CD4-positive, alpha-beta T cell treated with Interleukin-4 for 4 hours (primary cell): ENCODE measurements at places on chromosomes 4 and X.

DNA sequence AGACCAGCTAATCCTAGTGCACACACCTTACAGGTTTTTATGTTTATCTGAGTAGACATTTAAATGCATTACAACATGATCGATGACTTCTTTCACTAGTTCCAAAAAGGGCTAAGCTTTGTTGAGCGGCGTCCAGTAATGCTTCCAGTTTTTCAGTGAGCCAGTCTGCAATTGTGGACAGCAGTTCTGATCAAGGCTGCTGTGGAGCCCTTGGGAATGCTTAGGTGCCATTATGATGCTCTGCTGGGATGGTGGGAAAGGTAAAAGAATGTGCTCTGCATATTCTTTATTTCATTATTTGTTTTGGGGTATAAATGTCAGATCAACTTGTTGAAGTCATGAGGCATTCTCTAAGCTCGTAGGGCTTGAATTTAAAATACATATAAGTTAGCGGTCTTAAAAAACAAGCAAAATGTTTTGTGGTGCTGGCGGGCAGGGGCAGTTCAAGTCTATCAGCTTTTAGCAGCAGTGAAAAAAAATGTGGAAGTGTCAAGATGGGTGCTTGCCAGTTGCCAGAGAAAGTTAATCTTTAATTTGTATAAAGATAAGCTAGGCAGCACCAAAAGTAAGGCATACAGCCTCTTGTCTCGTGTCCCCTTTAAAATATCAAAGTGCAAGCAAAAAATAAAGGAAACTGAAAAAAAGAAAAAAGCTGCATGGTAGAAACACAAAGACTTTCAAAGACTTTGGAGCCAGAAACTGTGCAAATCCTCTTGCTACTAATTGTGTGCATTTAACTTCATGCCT lies 5.8 kb downstream of the MID1IP1 start:
- no peak for DNase-seq

DNA sequence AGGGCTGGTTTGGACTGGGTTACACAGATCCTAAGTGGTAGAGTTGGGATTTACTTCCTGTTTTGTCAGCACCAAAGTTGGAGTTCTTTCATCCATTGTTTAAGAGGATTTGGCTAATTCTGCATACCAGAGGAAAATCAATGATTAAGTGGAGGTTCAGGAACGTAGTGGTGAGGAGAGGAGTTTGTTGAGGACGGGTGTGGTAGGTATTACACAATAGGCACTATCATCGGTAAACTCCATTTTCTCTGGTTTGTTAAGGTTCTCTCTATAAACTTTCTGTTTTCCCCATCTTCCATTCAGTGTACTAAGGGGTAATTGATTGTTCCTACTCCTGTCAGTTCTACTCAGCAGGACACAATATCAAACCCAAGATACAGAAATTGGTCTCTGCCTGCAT lies 107.5 kb upstream of the VCX2 start:
- DNase-seq: no peak

DNA sequence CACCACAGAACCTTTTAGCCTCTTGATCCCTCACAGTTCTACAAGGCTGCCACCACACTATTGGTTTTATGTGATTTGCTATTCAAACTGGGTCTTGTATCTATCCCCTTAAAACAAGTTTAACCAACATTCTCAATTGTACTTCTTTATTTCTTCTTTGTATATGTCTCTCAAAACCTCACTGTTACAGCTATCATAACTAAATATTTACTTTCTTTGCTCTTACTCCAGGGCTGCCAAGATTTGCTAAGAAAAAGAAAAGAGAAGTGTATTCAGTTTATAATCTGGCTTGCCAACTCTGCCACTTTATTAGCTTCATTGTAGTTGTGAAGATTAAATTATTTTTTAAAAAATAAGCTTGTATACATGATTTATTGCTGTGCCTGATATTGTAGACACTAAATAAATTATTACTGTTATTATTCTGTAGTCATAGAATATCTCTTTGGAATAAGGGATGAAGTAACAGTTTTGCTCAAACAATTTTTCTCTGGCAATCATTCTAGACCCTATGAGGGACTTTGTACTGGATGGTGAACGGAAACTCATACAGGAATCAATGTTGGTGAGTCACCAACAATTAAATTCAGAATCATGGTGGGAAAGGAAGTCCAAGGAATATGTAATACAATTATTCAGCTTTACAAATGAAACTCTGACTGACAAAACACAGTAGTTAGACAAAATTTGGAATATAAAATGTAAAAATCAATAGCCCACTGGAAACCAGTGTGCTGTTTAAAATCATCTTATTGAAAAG lies 127.1 kb upstream of the DCAF8L1 start:
- DNase-seq: no peak

DNA sequence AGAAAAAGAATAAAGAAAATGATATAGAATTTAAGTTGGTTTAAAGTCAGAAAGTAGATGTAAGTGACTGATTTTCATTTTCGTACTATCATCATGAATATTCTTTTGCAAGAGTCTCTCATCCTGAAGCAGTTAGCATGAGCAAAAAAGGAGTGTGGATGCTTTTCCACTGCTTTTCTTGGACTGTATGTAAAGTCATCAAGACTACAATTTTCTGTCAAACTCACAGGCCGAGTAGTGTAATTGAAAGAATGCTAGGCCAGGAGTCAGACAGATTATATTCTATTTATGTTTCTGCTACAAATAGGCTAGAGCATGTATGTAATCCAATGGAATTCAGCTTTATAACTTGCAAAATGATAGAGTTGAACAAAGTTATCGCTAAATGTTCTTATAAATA lies 197.1 kb upstream of the SPOCK3 start:
- no peak for DNase-seq

GRCh38 chrX:13131396-13132137 lies 87.1 kb upstream of the FAM9C start:
- peak; percentile 29 for DNase-seq

DNA sequence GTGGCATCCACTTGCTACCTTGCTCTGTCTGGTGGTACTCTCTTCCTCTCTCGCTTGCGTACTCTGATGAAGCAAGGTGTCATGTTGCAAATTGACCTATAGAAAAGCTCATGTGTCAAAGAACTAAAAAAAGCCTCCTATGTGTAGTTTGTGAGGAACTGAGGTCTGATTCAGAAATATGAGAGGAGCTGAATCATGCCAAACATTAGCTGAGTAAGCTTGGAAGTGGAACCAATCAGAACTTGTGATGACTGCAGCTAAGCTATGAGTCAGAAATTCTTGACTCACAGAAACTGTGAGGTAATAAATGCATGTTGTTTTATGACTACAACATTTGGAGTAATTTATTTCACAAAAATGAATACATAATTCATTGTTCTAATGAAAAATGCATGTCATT lies 2138.8 kb downstream of the PCDH7 start:
- DNase-seq: no peak

DNA sequence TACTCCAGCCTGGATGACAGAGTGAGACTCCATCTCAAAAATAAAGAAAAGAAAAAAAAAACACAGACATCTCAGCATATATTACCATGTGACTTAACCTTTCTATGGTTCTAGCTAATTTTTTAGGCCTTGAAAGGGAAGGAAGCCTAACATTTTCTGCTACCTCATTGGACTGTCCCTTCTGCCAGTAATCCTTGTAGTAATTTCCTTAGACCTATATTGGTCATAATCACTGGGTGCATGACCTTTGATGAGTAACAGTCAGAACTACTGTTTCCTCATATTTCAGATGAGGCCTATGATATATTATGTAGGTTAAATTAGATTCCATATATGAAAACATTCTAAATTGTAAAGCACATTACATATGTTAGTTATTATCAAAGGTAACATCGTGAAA lies 9.6 kb downstream of the XIAP start:
- no peak for DNase-seq

- no peak for DNase-seq
Observed at GRCh38 chr4:83364312-83364711, 29.7 kb upstream of the HPSE start.

- DNase-seq: no peak
Observed at GRCh38 chr4:18389115-18389514, 367.6 kb upstream of the LCORL start.

- no peak for DNase-seq
Observed at GRCh38 chr4:173074501-173074946, 94.1 kb upstream of the GALNT7 start.

DNA sequence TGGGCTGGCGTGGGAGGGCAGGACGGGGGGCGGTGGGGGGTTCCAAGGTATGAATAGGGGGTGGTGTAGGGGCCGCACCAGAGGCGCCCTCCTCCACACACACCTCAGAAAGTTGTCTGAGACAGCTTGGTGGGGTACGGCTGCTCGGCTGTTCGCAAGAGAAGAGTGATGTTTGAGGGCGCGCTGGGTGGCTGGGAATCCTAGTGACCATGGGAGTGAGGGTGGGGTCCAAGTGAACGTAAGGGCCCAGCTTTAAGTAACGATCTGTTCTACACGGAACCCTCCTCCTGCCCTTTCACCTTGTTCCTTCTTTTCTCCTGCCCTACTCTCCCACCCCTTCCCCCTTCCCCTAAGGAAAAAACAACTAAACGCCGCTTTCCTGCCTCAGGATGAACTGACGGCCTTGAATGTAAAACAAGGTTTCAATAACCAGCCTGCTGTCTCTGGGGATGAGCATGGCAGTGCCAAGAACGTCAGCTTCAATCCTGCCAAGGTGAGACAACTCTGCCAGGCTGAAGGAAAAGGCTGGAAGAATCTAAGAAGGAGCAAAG lies 664 bp downstream of the MED12 start:
- DNase-seq: no peak

GRCh38 chr4:85708468-85708867 lies 233.5 kb downstream of the ARHGAP24 start:
- no peak for DNase-seq

- no peak for DNase-seq
Observed at GRCh38 chr4:78312989-78313753, 238.4 kb upstream of the ANXA3 start.

DNA sequence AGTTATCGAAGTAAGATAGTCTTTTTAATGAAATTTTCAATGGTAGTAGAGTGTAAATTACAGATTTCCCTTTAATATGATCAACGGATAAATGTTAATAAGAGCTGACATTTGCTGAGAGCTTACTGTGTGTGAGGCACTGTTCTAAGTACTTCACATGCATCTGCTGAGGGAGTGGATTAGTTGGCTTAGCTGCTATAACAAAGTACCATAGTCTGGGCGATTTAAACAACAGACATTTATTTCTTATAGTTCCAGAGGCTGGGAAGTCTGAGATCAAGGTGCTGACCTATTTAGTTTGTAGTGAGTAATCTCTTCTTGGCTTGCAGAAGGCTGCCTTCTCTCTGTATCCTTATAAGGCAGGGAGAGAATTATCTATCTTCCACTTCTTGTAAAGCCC lies 174.3 kb downstream of the CEP135 start:
- no peak for DNase-seq

- DNase-seq: no peak
Observed at GRCh38 chr4:121360495-121360894, 20.3 kb downstream of the QRFPR start.

DNA sequence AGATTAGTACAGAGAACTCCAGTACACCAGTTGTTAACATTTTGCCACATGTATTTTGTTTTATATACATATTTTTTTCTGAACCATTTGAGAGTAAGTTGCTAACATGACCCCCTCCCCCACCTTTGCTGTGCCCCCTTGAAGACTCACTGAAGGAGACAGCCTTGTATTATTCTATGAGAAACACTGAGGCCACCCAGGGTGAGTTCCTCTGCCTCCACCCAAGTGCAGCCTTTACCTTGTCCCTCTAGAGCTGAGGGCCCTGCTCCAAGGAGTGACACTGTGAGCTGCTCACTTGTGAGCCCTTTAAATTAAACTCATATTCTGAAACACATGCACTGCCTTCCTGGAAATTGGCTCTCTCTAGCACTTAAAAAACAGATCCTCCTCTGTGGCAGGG lies 21.1 kb downstream of the KIT start:
- DNase-seq: no peak

DNA sequence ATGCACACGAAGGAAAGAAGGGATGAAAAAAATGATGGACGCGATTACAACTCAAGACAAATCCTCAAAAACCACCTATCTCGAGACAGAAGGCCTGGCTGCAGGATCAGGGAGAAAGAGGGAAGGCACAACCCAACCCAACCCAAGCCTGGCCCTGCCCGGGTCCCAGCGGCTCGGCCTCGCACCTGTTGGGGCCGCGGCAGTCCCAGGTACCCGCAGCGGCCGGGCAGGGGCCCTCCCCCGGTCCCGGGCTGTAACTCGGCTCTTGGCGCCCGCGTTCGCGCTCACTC lies 464 bp downstream of the RASGEF1B start:
- no peak for DNase-seq

DNA sequence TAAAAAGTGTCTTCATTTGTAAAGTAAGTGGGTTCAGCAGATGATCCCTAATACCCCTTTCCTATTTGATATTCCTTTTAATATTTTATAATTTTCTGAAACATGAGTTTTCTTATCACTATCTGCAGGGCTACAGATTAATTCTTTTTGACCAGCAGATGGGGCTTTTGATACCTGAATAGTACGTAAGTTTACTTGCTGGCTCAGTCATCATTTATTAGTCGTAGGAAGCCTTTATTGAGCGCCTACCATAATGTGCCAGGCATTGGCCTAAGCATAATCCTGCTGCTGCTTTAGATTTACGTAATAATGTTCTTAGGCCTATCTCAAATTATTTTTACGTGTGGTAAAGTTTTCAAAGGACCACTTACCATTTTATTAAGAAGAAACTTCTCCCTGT lies 33.1 kb downstream of the OSTC start:
- DNase-seq: no peak

DNA sequence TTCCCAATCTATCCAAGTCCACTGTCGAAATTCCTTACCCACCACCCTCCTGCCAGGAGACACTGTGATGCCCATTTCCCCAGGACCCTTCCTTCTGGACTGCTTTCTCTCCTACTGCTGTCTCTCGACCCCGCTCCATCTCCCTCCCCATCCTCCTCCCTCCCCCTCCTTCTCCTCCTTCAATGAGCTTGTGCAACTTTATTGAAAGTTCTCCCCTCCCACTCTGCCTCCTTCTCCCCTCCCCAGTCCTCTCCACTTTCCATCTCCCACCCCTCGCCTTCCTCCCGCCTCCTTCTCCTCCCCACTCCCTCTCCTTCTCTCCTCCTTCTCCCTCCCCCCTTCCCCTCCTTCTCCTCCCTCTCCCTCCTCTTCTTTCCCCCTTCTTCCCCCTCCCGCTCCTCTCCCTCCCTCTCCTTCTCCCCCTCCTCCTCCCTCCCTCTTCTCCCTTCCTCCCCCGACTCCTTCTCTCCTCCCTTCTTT lies 116.6 kb upstream of the FAT1 start:
- DNase-seq: no peak

DNA sequence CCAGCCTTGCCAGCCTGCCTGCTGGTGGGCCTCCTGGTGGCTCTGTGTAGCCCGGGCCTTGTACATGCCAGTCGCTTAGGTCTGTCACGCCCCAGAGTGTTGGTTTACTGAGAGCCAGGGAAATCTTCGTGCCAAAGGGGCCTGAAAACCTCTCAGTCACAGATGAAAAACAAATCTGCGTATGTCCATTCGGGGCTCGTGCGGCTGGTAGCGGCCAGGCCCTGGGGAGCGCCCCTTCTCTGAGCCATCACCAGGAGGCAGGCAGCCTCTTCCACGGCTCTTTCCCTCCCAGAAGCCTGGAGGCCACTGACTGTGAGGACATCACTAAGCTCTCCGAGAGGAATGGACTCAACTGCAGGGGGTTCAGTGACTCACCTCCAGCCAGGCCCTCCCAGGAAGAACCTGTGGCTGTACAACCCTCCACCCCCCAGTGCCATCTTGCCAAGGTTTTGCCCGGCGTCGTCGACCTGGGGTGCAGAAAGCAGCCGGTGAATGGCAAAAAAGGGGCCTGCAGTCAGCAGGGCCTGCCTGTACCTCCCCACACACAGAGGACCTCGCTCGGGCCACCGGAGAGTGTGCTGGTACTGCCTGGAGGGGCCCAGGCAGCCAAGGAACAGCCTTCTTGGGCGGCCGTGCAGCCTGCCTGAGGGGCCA lies 162.2 kb downstream of the BCOR start:
- DNase-seq: no peak
